ENCODE measurements at places on chromosomes 5 and 9. TPM values are rescaled to one million over a fixed set of nuclear protein-coding genes. Genes with fewer than 3 reads are reported as not detected.

RNF208 gene
- total RNA-seq: 8.1 TPM

ADCY2 gene
- total RNA-seq: 4.2 TPM

PHF24 gene
- 0.21 TPM for total RNA-seq

ZNF454 gene
- 5.4 TPM for total RNA-seq

PTBP3 gene
- 27.3 TPM for total RNA-seq

FAM170A gene
- total RNA-seq: not detected

PRDM9 gene
- not detected for total RNA-seq

GRCh38 chr5:68331192-68332079 lies 115.9 kb downstream of the PIK3R1 start:
- no peaks in the 10 kb centered on the region for H3K36me3 ChIP-seq
- no peak overlapping the region for H3K4me3 ChIP-seq
- no peak for DNase-seq
- no peak overlapping the region for H3K27ac ChIP-seq

DNA sequence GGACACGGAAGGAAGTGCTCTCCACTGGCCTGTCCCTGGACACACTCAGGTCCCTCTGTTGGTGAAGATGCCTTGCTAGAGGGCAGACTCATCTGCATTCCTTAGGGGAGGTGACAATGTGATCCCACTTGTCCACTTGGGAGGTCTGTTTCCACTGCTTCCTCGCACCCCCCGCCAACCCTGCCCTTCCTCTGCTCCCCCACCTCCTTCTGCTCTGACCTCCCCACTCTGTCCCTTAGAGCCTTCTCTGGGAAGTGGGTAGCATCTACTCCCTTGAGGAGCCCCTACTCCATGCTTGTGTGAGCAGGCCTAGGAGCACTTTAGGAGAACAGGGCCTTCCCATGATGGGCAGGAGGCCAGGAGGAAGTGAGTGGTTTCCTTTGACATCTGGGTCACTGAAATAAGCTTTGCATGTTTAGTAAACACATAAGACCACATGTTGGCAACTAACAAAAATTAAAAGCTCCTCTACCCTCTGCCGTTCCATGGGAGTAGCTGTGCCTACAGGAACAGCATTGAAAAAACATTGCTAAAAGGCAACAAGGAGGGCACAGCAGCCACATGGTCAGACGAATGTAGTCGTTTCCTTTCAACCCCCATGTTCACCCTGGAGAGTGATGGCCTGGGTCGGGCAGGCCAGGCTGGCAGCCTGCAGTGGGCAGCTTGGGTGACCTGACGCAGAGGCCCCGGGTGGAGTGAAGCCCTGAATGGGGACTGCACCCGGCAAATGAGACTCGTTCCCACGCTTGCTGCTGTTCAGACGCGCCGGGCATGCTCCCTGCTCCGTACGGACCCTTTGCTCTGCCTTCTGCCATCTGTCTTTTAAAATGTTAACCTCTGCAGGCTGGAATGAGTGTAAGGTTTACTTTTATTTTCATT lies 634.0 kb downstream of the IRX1 start:
- no peaks in the 10 kb centered on the region for H3K36me3 ChIP-seq
- H3K27ac ChIP-seq: no peak overlapping the region
- no peak overlapping the region for H3K4me3 ChIP-seq

GRCh38 chr5:923281-923873 lies 30.7 kb downstream of the TRIP13 start:
- H3K4me1 ChIP-seq: no peaks in the 10 kb centered on the region
- H3K27ac ChIP-seq: no peak overlapping the region
- H3K4me3 ChIP-seq: no peak overlapping the region
- peak; percentile 59 for DNase-seq

- H3K4me3 ChIP-seq: no peak overlapping the region
- H3K36me3 ChIP-seq: no peaks in the 10 kb centered on the region
- H3K27ac ChIP-seq: no peak overlapping the region
- H3K27me3 ChIP-seq: no peaks in the 10 kb centered on the region
Observed at GRCh38 chr5:19771174-19771835, 216.7 kb downstream of the CDH18 start.

- no peak overlapping the region for H3K4me3 ChIP-seq
- no peaks in the 10 kb centered on the region for H3K4me1 ChIP-seq
- H3K27me3 ChIP-seq: no peaks in the 10 kb centered on the region
Observed at GRCh38 chr9:107810461-107810961, 320.9 kb upstream of the KLF4 start.

DNA sequence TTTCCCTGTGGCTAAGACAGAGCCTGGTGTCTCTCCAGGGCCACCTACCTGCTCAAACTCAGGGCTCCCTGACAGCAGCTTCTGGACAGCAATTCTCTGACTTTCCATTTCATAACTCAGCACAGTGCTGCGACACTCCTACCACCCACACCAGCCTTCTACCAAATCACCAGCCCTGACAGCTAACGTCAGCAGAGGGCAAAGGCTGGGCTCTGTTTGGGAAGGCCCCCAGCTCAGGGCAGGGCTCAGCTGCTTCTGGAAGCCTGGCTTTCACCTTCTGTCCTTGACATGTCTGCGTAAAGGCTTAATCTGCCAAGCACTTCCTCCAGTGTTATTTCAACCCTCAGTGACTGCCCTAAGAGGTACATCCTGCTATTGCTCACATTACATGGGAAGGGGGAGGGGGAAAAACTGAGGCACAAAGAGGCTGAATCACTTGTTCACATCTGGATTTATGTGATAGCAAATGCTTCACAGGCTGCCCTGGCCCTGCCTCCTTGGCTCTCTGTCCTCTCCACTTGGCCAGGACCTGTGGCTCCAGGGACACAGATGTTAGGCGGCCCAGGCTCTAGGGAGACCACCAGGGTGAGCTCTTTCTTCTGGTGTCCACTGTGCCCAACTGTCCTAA lies 102.5 kb upstream of the PANK3 start:
- DNase-seq: peak; percentile 21
- no peaks in the 10 kb centered on the region for H3K27me3 ChIP-seq
- no peaks in the 10 kb centered on the region for H3K36me3 ChIP-seq
- H3K4me1 ChIP-seq: no peaks in the 10 kb centered on the region

- H3K4me1 ChIP-seq: no peaks in the 10 kb centered on the region
- H3K36me3 ChIP-seq: no peaks in the 10 kb centered on the region
Observed at GRCh38 chr5:149030392-149030791, 32.5 kb downstream of the SH3TC2 start.

DNA sequence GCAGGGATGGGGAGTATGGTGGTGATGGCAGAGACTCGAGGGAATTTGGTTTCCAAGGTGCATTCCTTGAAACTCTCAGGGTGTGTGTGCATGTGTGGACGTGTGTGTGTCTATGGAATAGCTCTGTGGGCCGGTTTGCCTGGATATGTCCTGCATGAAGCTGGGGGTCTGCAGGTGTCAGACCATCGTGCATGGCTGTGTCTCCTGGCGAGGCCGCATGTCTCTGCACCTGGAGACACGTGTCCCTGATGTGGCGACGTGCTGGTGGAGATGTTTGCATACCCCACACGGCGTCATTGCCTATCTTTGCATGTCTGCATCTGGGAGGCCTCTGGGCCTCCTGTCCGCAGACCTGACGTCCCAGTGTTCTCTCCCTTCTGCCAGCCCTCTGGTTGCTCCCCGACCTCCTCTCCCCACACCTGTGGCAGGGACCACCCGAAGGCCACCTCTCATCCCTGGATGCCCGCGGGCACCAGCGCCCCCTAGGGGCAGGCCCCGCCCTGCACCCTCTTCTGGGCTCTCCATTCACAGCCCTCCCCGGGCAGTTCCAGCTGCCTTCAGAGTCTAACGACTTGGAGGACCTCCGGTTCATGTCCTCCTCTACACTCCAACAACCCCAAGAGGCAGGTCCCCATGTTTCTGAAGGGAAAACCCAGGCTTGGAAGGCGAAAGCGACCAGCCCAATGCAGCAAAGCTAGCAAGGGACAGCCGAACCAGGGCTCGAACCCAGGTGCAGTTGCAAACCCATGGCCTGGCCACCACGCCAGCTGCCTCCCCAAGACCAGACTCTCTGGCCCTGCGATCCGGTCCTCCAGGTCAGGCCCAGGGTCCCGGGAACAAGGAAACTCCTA lies 88.6 kb downstream of the LMX1B start:
- no peaks in the 10 kb centered on the region for H3K36me3 ChIP-seq
- peaks cover 66% of the 10 kb centered on the region for H3K27me3 ChIP-seq
- no peak overlapping the region for H3K4me3 ChIP-seq
- H3K4me1 ChIP-seq: peaks cover 10% of the 10 kb centered on the region
- H3K27ac ChIP-seq: no peak overlapping the region

DNA sequence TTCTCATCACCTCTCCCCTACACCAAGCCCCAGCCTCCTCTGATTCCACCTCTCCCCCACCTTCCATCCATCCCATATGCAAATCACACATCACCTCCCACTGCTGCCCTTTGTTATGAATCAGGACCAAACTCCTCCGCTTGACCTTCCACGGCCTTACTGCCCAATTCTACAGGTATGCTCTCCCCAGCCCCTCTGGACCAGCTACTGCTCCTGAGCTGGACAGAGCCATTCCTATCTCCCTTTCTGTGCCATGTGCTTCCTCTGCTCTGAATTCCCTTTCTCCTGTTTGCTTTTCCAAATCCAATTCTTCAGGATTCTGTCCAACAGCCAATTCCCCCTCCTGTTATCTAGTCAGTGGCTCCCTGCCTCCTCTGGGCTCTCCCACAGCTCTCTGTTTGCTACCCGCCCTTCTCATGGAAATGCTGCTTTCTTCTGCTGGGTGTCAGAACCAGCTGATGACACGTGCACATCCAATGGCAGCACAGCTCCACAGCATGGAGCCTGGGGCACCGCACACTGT lies 8.3 kb downstream of the FABP6 start:
- no peaks in the 10 kb centered on the region for H3K36me3 ChIP-seq
- no peak overlapping the region for H3K27ac ChIP-seq
- H3K4me1 ChIP-seq: no peaks in the 10 kb centered on the region
- no peak overlapping the region for H3K4me3 ChIP-seq
- no peak for DNase-seq

DNA sequence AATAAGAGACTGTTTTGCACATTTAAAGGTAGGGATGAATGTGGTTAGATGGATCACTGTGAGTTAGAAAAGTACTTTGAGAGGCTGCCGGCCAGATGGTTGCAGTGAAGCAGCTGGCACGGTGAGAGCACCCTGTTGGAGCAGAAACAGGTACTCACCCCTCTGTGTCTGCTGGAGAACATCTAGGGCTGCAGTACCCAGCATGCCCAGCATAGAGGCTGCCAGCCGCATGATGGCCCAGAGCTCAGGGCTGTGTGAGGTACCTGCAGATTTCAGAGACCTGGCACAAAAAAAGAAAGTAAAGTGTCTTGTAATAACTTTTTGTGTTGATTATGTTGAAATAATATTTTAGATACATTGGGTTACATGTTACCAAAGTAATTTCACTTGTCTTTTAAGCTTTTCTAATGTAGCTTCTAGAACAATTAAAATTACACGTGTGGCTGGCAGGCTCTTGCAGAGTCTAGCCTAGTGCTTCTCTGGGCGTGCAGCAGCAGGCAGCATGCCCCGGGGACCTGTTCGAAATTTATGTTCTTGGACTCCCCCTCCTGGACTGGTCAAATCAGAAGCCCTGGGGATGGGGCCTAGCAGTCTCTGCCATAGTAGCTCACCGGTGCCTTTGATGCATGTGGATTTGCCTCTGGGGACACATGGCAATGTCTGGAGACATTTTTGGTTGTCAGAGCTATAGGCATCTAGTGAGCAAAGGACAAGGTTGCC lies 11.1 kb downstream of the WDR5 start:
- H3K36me3 ChIP-seq: no peaks in the 10 kb centered on the region
- no peak for DNase-seq
- no peaks in the 10 kb centered on the region for H3K27me3 ChIP-seq
- no peak overlapping the region for H3K27ac ChIP-seq

GRCh38 chr9:70668751-70669150 lies 254.3 kb upstream of the KLF9 start:
- peaks cover 10% of the 10 kb centered on the region for H3K4me1 ChIP-seq
- H3K27me3 ChIP-seq: no peaks in the 10 kb centered on the region
- no peak overlapping the region for H3K4me3 ChIP-seq

DNA sequence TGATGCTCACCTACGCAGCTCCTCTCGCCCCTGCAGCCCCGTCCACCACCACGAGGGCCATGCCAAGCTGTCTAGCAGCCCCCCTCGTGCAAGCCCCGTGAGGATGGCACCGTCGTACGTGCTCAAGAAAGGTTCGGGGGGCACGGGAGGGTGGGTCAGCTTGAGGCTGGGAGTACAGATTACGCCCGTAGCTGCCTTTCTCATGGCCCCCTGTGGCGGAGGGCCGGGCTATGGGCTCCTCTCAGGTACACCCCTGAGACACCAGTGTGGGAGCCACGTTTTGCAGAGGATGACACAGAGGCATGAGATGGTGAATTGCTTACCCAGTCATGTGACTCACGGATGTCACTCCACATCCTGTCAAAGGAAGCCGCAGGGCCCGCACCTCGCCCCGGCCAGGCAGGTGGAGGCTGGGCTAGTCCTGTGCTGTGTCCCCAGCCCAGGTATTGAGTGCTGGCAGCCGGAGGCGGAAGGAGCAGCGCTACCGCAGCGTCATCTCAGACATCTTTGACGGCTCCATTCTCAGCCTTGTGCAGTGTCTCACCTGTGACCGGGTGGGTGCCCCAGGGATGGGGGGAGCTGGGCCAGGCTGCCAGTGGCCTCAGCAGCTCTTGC lies 33.7 kb downstream of the USP20 start:
- H3K4me3 ChIP-seq: no peak overlapping the region
- DNase-seq: no peak
- H3K27me3 ChIP-seq: no peaks in the 10 kb centered on the region

GRCh38 chr5:87048156-87048555 lies 219.5 kb upstream of the RASA1 start:
- no peak overlapping the region for H3K4me3 ChIP-seq
- DNase-seq: no peak
- H3K27ac ChIP-seq: no peak overlapping the region

- H3K27me3 ChIP-seq: no peaks in the 10 kb centered on the region
- H3K36me3 ChIP-seq: no peaks in the 10 kb centered on the region
- DNase-seq: no peak
- H3K4me3 ChIP-seq: no peak overlapping the region
Observed at GRCh38 chr5:50863534-50864170, 197.2 kb downstream of the PARP8 start.

DNA sequence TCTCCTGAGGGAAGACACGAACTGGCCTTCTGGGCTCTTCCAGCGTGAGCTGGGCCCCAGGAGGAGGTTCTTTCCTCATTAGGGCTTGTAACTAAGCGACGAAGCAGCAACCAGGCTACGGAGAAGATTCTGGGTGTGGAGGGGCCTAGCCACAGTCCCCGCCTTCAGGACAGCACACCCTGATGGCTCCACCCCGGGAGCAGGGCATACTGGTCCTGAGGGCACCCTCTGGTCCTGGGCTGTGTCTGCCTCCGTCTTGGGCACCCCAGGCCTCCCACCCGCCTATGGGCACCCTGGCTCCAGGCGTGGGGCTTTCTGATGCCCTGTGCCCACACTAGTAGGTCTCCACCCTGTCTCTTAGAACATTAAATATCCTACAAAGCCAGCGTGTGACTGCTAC lies 136.4 kb downstream of the OLFM1 start:
- H3K4me3 ChIP-seq: no peak overlapping the region
- no peaks in the 10 kb centered on the region for H3K4me1 ChIP-seq
- peaks cover 49% of the 10 kb centered on the region for H3K27me3 ChIP-seq

DNA sequence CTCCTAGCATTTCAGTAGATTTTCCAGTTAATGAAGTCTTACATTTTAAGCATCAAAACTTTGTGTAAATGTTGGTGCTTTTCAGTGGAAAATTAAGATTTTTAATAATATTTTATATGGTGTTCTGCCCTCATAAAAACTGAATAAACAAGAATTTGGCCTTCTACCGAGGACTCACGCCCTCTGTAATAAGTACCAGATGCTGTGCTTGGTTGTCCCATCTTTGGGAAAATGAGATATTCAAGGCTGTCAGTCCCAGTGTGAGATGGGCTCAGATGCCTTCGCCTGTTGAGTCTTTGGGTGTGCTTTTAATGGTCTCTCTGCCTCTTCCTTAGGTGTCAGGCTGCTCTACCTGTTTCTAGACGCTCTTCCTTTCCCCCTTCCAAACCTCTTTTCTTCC lies 28.7 kb downstream of the GALNT12 start:
- H3K27ac ChIP-seq: no peak overlapping the region
- H3K27me3 ChIP-seq: no peaks in the 10 kb centered on the region
- DNase-seq: no peak
